ENCODE measurements at places on chromosomes 7 and 10. TPM values are rescaled to one million over a fixed set of nuclear protein-coding genes. Genes with fewer than 3 reads are reported as not detected.
A peak's percentile ranks its signal among the peaks of the same experiment; 100 is the strongest.

GRCh38 chr7:47413526-47414341 lies 168.2 kb downstream of the TNS3 start:
- no peak for DNase-seq

DNA sequence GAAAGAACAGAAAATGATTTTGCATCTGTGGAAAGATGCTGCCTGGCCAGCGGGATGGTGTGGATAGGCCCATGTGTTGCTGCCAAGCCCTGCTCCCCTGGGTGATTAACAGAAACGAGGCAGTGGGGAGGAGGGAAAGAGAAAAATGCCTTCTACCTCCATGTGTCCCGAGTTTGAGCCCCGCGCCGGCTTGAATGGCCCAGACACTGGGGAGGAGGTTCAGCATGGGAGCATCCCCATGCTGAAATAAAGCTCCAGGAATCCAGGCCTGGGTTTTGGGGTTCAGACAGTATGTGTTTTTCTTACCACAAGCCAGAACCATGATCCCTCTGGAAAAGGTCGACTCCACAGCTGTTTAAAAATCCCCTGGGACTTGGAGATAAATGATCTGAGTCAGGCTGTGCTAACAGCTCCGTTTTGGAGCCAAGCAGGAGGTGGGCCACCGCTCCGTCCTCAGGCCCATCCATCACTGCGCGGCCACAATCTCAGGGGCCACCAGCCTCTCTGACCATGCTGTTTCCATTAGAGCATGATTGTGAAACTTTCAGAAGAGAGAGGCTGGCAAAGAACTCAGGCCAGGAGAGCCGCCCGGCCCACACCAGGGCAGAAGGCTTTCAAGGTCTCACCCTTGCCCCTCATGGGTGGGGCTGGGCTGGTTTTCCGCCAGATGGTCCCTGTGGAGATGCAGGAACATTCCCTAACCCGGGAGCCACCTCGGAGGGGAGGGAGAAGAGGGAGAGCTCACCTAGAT lies 299.7 kb downstream of the ZEB1 start:
- no peak for DNase-seq

DNA sequence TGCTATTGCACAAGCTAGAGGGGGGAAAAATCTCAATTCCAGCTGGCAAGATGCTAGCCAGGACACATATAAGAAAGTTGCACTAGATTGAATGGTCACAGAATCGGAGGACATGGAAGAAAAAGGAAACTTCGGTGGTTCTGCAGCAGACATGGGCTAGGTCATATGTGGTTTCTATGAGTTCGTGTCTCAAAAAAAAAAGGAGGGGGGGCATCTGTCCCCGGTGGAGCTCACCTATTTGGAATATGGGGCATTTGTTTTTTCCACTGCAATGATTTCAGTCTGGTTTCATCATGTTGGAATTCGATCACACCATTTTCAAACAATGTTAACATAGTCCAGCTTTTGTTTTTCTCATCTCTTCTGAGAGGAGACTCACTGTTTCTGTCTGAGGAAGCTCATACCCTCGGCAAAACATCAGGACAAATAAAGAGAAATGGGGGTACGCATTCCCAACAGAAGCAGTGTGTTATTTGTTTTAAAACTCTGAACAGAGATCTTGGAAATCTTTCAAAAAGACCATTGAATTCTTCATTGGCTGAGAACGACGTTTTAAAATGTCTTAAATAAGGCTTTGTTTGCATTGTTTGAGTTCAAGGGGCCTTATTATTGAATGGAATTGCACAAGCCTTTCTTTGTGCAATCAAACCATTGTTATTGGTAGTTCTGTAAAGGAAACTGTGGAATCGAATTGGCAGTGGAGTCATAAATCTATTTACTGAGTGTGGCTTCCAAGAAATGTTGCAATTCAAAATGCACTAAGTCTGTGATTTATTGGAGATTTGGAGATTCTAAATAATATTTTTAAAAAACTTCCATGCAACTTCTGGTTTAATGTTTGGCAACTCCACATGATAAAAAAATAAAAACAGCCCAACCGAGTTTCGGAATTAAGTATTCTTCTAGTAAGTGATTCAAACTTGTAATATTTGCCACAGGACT lies 173.2 kb downstream of the RTKN2 start:
- peak; percentile 54 for DNase-seq

- DNase-seq: no peak
These were observed 619.6 kb downstream of the PARD3 start for GRCh38 chr10:34195364-34196057.

DNA sequence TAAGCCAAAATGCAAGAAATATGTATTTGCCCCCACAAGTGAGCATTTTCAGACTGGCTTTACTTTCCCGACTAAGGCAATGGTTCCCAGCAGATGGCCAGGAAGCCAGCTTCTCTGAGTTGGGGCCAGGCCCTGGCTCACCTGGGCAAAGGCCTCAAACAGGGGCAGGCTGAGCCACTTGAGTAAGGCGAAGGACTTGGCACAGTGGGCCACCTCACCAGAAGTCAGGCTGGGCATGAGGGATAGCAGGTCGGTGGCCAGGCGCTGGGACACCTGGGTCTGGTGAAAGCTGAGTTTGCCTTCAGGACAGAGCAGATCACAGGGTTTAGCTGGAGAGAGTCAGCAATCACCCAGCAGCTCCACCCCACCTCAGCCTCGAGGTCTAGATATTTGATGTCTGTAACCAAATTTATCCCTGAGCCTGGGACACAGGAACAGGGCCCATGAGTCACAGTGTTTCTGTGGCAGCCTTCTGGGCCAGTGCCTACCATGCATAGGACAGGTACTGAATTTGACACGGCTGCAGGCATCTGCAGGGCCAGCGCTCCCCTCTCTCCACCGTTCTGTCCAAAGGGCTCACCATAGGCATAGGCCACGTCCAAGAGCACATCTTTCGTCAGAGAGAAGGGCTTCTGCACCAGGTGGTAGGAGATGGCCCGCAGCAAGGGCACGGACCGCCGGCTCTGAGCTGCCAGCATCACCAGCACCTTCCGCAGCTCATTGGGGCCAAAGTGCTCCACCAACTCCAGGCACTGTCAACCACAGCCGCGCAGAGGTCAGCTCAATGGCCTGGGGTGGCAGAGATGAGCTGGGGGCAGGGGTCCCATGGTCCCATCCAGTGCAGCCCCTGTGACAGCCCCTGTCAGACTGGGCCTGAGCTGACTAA lies 7.3 kb downstream of the TBRG4 start:
- no peak for DNase-seq

- DNase-seq: no peak
These were observed 107.3 kb upstream of the EFCAB10 start for GRCh38 chr7:105688617-105689016.

DNA sequence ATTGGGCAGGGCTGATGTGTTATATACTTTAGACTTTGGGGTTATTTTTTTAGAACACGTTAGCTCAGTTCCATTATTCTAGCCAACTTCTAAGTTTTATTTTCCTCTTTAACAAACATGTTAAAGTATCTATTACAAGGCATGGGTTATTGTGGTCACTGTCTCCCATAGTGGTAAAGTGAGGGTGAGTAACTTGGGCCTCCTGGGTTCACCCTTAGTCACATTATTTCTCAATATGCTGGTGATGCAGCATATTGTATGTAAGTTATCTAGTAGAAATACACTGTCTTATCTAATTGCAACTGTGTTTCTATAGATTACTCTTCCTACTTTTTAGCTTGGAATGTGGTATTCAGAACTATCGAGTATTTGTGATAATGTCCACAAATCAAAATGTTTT lies 65.9 kb downstream of the BBS9 start:
- no peak for DNase-seq

Gene FAM200A
- 3.9 TPM for total RNA-seq

Gene GAD2
- not detected for total RNA-seq

Gene PNLIPRP2
- total RNA-seq: not detected

Gene FBXO24
- 0.29 TPM for total RNA-seq

Gene NUTM2A
- total RNA-seq: 1.1 TPM

Gene TMEM229A
- not detected for total RNA-seq

Gene LRRD1
- total RNA-seq: not detected

Gene JAKMIP3
- total RNA-seq: 0.05 TPM

Measured in Calu3 (cell line).